ENCODE measurements at places on chromosomes 5 and 9.

DNA sequence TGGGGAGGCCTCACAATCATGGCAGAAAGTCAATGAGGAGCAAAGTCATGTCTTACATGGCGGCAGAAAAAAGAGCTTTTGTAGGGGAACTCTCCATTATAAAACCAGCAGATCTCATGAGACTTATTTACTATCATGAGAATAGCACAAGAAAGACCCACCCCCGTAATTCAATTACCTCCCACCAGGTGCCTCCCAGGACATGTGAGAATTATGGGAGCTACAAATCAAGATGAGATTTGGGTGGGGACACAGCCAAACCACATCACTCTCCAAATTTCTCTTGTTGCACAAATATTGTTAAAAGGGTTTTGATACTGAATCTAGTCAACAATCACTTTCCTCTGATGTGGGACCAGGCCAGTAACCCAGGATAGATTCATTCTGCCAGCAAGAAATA, 1176.1 kb downstream of the CDH9 start:
- no peak for DNase-seq

- no peak for DNase-seq
These were observed 2.3 kb downstream of the NKX2-5 start for GRCh38 chr5:173232499-173233346.

DNA sequence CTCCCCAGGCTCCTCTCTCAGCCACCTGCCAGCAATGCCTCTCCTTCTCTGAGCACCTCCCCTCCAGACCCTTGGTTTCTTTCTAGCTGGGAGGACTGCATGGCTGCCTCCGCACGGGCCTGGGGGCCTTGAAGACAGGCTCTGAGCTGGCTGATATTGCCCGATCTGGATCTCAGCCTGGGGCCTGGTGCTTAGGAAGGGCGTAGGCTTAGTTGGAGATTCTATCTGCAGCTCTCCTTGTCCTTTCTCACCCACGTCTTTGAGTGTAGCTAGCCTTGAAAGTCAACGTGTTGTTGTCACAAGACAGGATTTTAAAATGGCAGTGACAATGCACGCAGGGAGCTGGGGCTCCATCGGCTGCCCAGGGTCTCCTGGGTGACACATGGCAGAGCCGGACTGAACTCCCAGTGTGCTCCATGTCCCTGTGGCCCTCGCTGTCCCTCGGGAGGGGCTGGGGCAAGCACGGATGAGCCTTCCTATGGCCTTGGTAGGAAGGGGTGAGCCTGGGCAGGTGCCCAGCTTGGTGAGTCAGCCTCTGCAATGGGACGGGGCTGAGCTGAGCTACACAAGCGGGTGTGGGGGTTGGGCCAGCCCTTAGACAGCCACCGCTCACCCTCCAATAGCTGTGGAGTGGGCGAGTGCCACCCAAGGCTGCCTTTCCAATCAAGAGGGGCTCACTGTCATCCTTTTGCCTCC, 9.4 kb downstream of the ADAMTSL2 start:
- no peak for DNase-seq

DNA sequence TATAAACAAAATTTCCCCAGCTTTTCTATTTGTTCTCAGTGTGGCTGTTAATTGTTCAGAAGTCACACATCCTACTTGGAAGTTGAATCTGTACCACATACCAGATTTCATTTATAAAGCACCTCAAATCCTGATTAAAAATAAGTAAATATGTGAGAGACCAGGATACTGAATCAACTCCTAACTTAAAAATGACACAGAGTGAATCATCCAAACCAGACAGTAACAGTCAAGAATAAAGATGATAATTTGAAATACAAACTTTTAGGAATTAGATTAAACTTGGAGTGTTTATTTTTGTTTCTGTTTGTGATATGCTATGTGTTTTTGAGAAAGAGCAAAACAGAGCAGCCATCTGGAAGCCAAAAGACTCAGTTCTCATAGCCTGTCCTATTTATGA, 633.2 kb upstream of the RORB start:
- no peak for DNase-seq

- DNase-seq: no peak
These were observed 39.2 kb upstream of the RARS1 start for GRCh38 chr5:168446983-168447619.

GRCh38 chr9:14746626-14747025, 24.1 kb upstream of the CER1 start:
- no peak for DNase-seq

GRCh38 chr5:78792345-78793055, 143.9 kb upstream of the LHFPL2 start:
- no peak for DNase-seq

DNA sequence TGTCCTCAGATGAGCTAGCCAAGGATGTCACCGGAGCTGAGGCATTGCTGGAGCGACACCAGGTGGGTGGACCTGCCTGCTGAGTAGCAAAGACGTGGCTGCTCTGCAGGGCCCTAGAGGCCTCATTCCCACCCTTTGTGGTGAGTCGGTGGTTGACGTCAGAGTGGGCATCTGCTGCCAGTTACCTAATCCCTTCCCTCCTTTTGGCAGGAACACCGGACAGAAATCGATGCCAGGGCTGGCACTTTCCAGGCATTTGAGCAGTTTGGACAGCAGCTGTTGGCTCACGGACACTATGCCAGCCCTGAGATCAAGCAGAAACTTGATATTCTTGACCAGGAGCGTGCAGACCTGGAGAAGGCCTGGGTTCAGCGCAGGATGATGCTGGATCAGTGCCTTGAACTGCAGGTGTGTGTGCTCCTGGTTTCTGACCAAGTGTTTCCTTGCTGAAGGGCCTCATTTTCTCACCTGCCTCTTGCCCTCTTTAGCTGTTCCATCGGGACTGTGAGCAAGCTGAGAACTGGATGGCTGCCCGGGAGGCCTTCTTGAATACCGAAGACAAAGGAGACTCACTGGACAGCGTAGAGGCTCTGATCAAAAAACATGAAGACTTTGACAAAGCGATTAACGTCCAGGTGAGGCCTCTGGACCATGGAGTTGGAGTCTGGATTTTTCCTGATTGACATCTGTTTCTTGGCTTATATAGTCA, 48.9 kb downstream of the DYNC2I2 start:
- no peak for DNase-seq

- DNase-seq: no peak
These were observed 484.5 kb downstream of the NR2F1-AS1 start for GRCh38 chr5:93096561-93096960.

- no peak for DNase-seq
These were observed 68.9 kb upstream of the EQTN start for GRCh38 chr9:27365707-27366376.

DNA sequence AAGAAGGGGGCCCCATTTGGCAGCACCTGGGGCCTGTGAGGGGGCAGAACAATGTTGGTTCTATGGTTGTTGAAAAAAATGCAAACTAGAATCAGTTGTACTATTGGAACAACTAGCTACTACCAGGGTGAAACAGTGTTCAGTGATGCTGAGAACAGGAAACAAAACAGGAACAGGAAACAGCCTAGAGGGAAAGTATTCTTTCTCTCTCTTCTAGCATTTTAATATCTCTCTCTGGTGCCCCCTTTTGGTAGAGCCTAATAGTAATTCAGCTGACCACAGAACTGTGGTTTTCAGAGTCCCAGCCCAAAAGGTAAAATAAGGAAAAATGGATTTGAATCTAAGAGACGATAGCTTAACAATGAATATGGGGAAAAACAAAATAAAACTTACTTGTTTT, 138.0 kb upstream of the KCNN2 start:
- no peak for DNase-seq

DNA sequence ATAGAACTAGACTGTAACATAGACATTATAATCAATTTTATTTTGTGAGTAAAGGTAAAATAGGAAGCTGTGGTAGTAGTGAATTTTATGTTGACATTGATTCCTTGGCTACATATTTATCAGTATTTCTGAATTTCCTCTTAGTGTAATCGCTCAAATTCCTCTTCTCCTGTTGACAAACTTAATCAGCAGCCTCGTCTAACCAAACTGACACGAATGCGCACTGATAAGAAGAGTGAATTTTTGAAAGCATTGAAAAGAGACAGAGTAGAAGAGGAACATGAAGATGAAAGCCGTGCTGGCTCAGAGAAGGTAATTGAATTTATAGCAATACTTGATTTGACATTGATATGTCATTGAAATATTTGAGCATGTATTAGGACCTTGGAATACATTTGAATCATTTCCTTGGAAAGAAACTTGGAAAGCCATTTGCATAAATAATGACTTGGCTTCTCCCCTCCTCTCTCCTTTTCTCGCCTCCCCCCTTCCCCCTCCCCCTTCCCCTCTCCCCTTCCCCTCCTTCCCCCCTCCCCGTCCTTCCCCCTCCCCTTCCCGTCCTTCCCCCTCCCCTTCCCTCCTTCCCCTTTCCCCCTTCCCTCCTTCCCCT, 75.5 kb downstream of the GPBP1 start:
- no peak for DNase-seq

DNA sequence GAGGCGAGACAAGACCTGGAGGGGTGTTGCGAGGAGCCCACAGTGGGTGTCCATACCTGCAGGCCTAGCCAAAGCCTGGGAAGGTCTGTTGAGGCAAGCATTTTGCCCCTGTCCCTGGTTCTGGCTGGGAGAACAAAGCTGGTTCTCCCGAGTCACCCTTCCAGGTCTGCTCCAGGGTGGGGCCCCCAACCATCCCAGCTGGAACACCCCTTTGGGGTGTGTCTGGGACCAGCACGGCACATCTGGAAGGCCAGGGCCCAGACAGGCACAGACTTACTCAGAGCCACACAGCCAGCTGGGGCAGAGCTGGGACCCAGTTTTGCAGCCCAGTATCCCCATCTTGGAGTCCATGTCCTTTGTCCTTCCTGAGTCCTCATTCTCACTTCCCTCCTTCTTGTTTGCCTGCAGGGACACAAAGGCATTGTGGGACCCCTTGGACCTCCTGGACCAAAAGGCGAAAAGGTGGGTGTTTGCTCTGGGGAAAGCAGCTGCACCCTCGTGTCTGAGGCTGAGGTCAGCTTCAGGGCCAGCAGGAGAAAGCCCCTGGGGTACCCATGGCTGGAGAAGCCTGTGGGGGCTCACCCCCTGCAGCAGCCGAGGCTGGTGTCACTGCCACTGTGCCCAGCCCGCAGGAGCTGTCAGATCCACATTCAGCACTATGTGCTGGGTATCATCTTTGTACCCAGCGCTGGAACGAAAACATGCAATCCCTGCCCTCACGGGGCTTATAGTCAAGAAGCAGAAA, 38.4 kb upstream of the ORM1 start:
- DNase-seq: no peak

GRCh38 chr5:2642684-2643345, 108.7 kb downstream of the IRX2 start:
- DNase-seq: no peak

GRCh38 chr5:143583409-143583808, 179.9 kb upstream of the NR3C1 start:
- no peak for DNase-seq

DNA sequence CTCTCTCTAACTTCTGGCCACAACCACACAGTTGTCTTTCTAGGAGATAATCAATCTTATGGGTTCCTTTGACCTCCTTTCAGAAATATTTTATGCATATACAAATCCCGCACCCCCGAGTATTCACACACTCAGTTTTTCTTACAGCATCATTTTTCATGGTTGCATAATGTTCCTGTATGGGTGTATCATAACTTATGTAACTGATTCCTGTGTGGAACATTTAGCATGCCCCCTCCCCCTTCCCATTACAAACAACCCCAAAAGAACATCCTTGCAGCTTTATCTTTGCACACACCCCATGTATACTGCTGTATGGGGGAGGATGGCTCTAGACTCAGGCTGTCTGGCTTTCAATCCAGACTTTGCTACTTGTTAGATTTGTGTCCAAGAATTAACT, 93.8 kb downstream of the PSD2 start:
- no peak for DNase-seq

GRCh38 chr5:95883185-95884016, 60.9 kb upstream of the GLRX start:
- DNase-seq: no peak

DNA sequence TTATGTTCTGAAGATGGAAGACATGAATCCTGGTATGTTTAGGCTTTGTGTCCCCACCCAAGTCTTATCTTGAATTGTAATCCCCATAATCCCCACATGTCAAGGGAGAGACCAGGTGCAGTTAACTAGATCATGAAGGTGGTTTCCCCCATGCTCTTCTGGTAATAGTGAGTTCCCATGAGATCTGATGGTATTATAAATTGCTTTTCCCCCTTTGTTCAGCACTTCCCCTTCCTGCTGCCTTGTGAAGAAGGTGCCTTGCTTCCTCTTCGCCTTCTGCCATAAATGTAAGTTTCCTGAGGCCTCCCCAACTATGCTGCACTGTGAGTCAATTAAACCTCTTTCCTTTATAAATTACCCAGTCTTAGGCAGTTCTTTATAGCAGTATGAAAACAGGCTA, 229.0 kb downstream of the ARL15 start:
- no peak for DNase-seq

- DNase-seq: no peak
These were observed 202.6 kb downstream of the ADAMTSL1 start for GRCh38 chr9:18676525-18676924.

DNA sequence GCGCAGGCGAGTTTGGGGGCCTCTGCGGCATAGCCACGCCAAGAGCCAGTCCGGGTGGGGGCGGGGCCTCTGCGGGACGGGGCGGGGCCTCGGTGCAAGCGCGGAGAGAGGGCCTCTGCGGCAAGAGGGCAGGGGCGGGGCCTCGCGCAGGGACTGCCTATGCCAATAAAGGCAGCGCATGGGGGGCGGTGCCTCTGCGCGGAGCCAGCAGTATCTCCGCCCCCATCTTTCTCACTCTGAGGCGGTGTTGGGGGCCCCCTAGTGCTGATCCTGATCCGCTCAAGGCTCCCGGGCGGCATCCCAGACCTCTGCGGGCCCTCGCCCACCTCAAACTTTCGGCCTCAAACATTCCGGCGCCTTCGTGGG, 9.2 kb upstream of the GPRIN1 start:
- no peak for DNase-seq

DNA sequence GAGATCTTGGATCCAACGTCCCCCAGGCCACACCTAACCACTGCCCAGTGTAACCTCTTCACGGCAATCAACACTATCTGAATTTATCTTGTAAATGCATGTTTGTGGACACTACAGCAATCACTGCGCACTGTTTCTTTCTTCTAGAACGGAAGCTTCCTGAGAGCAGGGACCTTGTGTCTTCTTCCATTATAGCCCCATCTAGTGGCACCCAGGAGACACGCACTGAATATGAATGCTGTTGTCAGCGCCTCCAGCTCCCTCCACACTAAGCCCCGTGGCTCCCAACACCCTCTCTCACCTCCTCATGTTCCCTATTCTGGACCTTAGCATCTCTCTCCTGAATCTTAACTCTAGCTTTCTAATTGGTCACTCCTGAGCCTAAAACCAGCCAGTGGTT, 72.7 kb downstream of the SMIM23 start:
- no peak for DNase-seq

All from cortex of kidney (tissue), 1 donor.